Tongue (tissue), 3 donors: ENCODE measurements at places on chromosomes 7 and 10. TPM values are rescaled to one million over a fixed set of nuclear protein-coding genes. Genes with fewer than 3 reads are reported as not detected.

HDAC9 gene
- 56.2 TPM for total RNA-seq

MAGI2 gene
- 8.0 TPM for total RNA-seq

CYP3A4 gene
- not detected for total RNA-seq

ACHE gene
- total RNA-seq = 112 TPM

IFIT1B gene
- 0.92 TPM for total RNA-seq

PDE1C gene
- total RNA-seq = 9.9 TPM

UNCX gene
- not detected for total RNA-seq

GIMAP1 gene
- total RNA-seq = 3.2 TPM

H2BK1 gene
- total RNA-seq = not detected

FOXP2 gene
- 25.8 TPM for total RNA-seq

EVX1 gene
- not detected for total RNA-seq

NPSR1 gene
- total RNA-seq = not detected

TUBB8 gene
- not detected for total RNA-seq

SLC26A3 gene
- total RNA-seq = not detected

OPN4 gene
- total RNA-seq = not detected

SYPL1 gene
- 99.0 TPM for total RNA-seq

SSMEM1 gene
- total RNA-seq = not detected

SPDYE6 gene
- not detected for total RNA-seq
